BJ (cell line): ENCODE measurements at places on chromosomes 6 and 20. TPM values are rescaled to one million over a fixed set of nuclear protein-coding genes. Genes with fewer than 3 reads are reported as not detected.

DNA sequence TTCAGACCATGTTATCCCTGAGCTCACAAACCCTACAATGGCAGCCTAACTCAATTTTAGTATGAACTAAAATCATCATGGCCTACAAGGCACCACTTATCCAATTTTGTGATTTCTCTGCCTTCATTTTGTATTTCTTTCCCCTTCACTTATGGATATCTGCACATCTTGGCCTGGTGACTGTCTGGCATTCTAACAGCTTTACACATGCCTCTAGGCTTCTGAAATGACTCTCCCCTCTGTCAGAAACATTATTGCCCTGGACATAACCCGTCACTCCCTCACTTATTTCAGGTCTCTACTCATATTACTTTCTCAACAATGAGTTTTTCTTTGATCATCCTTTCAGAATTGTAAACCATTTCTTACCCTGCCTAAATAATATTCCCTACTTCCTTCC, 89.2 kb upstream of the THEMIS start:
- DNase-seq, result no peak

DNA sequence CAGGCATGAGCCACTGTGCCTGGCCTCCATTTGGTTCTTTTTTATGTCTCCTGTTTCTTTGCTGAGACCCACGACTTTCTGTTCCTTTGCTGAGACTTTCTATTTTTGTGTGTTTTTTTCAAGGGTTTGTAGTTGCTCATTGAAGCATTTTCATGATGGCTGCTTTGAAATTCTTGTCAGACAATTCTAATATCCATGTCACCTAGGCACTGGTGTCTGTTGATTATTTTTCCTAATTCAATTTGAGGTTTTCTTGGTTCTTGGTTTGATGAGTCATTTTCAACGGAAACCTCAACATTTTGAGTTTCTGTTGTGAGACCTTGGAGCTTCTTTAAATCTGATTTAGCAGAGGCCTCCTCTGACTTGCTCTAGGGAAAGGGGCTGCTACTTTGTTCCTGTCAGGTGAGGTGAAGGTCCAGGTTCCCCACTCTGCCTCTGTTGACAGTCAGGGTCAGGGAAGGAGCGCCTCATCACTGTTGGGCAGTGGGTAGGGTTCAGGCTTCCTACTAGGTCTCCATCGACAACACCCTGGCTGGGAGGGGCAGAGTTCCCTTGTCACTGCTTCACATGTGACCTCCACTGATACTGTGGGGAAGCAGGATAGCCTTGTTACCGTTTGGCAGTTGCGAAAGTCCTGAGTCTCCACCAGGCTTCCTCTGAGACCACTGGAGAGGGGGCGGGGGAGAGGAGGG, 67.2 kb upstream of the RNF24 start:
- no peak for DNase-seq

The CNR1 gene
- polyA plus RNA-seq, result not detected in 2 replicates

The SPTLC3 gene
- polyA plus RNA-seq, result 0.27 and 0.36 TPM in 2 replicates

The PTGIS gene
- polyA plus RNA-seq, result 28.8 and 39.0 TPM in 2 replicates

GRCh38 chr20:45779011-45779915, 12.4 kb downstream of the WFDC3 start:
- DNase-seq, result peak; percentile 100

DNA sequence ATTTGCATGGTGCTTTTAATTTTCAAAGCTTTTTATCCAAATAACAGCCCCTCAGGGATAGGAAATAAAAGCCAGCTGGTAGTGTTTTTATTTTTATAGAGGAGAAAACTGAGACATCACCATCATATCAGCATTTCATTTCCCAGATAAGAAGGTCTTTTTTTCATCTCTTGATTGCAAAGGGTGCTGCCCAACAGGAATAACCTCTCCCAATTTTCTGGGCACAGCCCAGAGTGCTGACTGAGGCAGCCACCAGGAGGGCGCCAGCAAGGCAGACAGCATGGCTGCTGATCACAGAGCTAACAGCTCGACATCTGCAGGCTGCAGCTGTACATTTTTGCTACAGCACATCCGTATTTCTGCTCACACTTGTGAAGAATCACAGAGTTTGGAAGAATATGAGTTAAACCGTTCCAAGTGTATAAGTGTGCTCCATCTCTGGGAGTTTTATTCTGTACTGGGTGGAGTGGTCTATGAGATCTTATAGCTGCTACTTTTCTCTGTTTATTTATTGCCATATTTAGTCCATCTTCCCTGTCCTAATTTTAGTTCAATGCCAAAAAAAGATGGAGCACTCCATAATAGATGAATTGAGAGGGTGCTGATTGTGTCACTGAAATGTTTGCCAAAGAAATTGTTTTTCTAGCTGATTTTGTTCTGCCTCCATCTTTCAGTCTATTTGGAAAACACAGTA, 85.5 kb upstream of the C20orf144 start:
- no peak for DNase-seq

DNA sequence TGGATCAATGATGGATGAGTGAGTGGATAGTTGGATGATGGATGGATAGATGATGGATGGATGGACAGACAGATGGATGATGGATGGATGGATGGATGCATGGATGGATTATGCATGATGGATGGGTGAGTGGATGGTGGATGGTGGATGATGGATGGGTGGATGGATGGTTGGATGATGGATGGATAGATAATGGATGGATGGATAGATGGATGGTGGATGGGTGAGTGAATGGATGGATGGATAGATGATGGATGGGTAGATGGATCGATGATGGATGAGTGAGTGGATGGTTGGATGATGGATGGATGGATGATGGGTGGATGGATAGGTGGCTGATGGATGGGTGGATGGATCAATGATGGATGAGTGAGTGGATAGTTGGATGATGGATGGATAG, 176.0 kb downstream of the TAF4 start:
- DNase-seq, result no peak

- no peak for DNase-seq
Measured at GRCh38 chr20:46260480-46260879, 47.8 kb downstream of the CDH22 start.

The HLA-DQB1 gene
- not detected in 2 replicates for polyA plus RNA-seq
